ENCODE measurements at places on chromosomes 12 and 14.

DNA sequence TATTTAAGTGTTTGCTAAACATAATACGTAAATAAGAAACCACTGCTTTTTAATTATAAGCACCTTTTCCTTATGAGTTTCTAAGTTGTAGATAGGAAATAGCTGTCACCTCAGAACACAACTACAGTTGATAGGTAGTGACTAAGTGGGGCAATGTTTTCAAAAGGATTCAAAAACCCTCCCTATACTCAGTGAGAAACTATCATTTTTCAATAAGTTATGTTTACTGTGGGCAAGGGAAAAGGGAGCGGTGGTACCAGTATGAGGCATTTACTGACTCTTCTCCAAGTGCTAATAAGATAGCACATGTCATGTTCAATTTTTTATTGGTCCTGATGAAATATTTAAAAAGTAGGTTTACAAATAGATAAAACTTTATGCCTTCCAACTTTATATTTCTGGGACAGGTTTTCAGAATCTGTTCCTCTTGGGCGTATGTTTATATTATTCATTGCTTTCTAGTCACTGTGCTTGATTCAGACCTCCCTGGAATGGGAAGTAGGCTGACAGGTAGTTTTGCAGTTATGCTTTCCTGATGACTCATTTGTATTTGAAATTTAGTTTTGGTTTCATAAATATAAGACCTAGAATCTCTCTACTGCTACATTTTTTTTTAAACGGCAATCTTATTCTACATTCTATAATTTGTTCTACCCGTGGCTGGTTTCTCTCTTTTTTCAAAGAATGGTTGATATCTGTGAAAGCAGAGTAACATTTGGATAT lies 153.1 kb downstream of the TMEM117 start:
- no peak for DNase-seq

DNA sequence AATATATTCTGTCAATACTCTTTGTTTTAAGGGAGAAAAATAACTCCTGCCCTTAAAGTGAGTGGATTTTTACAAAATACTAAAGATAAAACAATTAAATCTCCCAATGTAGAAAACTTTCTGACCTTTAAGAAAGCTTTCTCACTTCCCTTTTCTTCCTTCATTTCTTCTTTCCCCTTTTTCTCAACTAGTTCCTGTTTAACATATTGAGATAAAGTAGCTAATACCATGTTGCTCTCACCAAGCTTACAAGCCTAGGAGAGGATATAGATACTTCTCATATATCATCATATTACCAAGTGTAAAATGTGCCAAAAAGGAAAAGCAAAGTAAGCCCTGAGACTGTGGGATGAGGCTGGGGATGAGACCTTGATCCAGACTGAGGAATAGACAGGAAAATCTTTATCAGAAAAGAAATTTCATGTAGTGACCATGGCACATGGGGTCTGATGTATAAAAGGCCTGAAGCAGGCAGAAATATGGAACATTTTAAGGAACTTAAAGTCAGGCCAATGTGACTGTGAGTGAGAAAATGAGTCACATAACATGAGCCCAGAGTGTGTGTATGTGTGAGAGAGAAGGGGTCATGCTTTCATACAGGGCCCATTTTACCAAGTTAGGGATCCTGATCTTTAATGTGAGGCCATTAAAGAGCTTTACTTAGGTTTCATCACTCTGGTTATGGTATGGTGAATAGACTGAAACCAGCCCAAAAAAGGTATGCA lies 1.6 kb upstream of the RPL10L start:
- DNase-seq: no peak

DNA sequence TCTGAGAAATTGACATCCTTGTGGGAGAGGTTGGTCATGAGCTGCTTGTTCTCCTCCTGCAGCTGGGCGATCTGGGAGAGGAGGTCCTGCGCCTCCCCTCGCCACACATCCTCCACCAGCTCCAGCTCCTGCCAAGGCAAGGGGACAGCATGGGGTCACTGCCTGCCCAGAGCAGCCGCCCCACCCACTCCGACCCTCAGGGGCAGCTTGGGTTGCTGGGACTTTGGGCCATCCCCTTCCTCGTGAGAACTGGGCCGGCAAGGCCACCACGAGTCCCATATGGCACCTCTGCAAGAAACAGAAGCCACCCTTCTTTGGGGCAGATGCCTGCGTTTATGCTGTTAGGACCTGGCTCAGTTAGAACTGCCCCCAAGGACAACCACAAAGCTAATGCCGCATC lies 10.0 kb downstream of the RILPL1 start:
- no peak for DNase-seq

- peak; percentile 31 for DNase-seq
Measured at GRCh38 chr12:94874518-94875302, 128.8 kb downstream of the NDUFA12 start.

DNA sequence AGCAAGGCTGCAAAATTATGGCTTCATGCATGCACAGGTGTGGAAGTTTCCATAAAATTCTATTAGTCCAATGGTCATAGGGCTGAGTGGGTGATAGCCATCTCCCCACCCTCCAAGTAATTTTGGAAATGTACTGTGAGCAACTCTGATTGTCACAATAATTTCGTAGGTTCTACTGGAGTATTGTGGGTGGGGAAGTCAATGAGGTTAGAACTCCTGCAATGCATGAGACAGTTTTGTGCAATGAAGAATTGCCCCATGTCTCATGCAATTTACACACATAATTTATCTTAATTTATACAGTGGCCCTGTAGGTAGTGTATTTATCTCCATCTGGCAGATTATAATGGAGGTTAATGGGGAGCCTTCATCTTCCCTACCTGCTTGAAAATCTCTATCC lies 20.5 kb downstream of the IFNG start:
- no peak for DNase-seq

DNA sequence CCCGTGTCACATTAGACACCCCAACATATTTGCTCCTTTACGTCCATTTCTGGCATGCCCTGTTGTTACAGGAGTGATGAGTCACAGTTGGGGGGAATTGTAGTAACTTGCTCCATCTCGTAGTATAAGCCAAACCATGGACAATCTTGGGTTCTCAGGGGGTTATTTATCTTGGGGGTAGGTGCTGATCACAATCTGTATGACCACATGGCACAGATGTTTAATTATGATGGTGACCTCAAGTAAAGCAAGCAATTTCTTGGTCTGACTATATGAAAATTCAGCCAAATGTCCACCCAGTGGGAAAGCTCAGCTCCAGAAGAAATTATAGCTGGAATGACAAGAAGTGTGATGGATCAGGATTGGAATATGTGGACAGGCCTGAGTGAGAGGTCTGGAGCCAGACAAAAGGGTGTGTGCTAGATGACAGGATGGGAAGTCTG lies 32.1 kb upstream of the STON2 start:
- no peak for DNase-seq

GRCh38 chr12:52274521-52275120 lies at the start of gene KRT86:
Gene KRT86, plus strand, starts transcription at chr12:52274645. Its CDS starts 27,272 bp downstream, at chr12:52301917.
- DNase-seq: no peak

GRCh38 chr12:105665366-105665765 lies 334.9 kb downstream of the C12orf75 start:
- no peak for DNase-seq

- DNase-seq: no peak
Measured at GRCh38 chr12:132043216-132043615, 93.5 kb downstream of the EP400 start.

- no peak for DNase-seq
Measured at GRCh38 chr12:15712823-15713660, 76.1 kb downstream of the EPS8 start.

- DNase-seq: no peak
Measured at GRCh38 chr12:121441555-121441954, 41.6 kb downstream of the RNF34 start.

GRCh38 chr12:868722-869121 lies 80.8 kb downstream of the RAD52 start:
- DNase-seq: no peak

DNA sequence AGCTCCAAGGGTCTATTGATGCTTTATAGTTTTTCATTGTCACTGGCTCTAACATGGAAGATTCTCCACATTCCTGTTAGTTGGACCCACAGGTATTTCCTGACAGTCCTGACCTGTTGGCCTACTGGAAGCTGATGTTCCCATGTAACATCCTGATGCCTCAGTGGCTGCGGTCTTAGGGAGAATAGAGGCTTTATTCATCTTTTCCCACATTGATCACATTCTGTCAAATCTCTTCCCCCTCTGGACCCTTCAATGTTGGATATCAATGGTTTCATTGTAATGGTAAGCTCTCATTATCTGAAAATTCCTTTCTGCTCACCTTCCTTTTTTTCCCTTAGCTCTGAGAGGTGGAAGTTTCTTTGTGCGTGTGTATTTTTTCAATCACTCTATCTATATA lies 280.9 kb upstream of the TBX3 start:
- no peak for DNase-seq

GRCh38 chr14:68178282-68178681 lies 358.7 kb downstream of the RAD51B start:
- DNase-seq: no peak

GRCh38 chr12:104381731-104382480 lies 74.8 kb upstream of the CHST11 start:
- peak; percentile 85 for DNase-seq

GRCh38 chr12:108414021-108414420 lies 74.9 kb upstream of the CMKLR1 start:
- DNase-seq: no peak

GRCh38 chr14:72315714-72316113 lies 383.5 kb downstream of the RGS6 start:
- no peak for DNase-seq

DNA sequence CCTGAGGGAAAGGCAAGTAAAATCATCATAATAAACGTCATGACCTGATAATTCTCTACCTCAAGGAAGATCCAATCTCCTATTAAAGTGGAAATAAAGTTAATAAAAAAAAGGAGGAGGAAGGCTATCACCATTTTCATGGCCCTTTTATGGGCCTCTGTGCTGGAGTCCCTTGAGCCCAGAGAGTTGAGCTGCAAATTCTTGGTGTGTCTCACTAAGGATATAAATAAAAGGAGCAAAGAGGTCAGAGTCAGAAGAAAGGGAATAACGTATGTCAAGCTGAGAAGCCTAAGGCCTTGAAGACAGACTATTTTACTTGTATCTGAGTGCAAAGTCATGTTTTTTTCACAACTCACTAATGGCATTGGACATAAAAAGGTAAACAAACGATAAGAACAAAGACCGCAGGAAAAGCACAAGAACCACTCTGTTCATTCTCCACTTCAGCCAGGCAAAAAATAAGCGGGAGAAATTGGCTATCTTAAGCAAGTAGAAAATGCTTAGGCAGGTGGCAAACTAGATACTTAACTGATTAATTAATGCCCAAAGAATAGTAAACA lies 12.0 kb upstream of the SMIM10L1 start:
- no peak for DNase-seq

DNA sequence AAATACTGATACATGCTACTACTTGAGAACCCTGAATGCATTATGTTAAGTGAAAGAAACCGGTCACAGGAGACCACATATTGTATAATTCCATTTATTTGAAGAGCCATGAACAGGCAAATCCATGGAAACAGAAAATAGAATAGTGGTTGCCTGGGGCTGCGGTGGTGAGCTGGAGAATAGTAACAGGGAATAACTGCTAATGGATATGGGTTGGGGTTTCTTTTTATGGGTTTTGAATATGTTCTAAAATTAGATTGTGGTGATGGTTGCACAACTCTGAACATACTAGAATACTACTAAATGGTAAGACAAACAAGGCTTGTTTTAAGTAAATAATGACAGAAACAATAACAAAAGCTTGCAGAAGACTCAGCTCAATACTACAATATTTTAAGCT lies 293.0 kb downstream of the BTG1 start:
- DNase-seq: no peak

DNA sequence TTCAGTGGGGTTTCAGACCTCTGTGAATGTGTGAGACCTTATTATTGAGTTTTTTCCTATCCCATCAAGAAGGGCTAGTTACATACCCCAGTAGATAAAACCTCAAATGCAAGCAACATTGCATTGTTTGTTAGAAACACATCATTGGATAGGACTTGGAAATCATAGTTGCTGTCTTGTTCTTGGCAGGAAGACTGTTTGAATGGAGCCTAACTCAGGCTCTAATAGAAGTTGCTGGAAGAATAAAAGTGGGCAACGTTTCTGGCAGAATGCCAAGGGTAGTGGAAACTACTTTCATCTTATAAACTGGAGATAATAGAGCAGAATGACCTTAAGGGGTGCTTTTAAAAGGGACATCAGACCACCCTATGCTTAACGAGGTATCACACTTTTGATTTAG lies 9.9 kb upstream of the PTHLH start:
- DNase-seq: no peak

DNA sequence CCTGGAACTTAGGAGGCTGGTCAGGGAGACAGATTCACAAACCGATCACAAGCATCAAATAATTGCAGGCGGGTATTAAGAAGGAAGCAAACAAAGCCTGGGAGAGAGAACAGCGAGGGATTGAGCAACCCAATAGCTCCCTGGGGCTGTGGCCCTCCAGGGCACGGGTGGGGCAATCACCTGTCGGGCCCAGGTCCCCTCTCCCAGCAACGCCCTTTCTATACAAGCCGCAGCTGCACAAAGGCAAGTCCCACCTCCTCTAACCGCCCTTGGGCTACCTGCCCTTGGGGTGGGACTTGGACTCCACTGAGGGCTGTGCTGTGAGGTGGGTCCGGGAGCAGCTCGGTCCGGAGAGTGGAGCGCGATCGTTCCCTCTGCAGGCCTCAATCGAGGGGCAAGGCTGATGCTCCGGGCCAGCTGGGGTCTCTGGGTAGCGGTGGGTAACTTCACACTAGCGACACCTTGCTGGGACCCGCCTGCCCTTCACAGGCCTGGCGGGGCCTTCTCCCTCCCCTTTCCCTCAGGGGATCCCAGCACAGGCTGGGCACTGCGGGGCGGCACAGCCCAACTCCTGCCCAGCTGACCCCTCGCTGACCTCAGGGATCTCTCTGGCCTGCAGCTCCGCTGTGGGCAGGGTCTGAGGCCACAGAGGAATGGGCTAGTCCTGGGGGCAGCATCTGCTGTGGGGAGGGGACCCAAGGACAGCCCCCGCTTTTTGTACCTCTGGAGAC lies 8.0 kb downstream of the PHB2 start:
- no peak for DNase-seq

- no peak for DNase-seq
Measured at GRCh38 chr12:20370866-20371519, 2.7 kb downstream of the PDE3A start.

- no peak for DNase-seq
Measured at GRCh38 chr12:102763061-102763460, 154.0 kb downstream of the PAH start.
